Muscle of leg (tissue), 16 donors: ENCODE measurements at places on chromosomes 2 and 18.

DNA sequence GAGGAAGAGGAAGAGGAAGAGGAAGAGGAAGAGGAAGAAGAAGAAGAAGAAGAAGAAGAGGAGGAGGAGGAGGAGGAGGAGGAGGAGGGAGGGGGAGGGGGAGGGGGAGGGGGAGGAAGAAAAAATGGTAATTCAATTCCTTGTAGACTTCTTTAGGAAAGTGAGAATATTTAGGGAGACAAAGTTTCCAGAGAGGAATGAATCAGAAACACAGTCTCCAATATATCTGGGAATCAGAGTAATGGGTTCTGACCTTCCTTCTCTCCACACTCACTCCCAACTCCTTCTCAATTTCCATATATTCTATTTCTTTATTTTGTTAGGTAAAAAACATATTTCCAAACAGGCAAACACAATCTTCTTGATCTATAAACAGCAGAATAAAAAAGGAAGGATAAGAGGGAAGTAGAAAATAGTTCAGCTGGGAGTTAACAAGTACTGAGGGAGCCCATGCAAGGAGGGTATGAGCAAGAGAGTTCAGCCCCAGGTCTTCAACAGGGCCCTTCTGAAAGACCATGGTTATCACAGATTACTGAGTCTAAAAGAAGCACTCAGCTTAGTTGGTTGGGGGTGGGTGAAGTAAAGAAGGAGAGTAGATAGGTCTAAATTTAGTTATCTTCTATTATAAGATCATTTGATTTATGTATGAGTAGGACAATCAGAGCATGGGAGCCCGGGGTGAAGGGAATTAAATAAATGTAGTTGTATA is 480.8 kb downstream of the NRXN1 start:
- no peak overlapping the region for H3K4me3 ChIP-seq
- no peaks in the 10 kb centered on the region for H3K27me3 ChIP-seq
- H3K36me3 ChIP-seq: no peaks in the 10 kb centered on the region
- no peaks in the 10 kb centered on the region for H3K4me1 ChIP-seq
- no peak for DNase-seq
- H3K27ac ChIP-seq: no peak overlapping the region

DNA sequence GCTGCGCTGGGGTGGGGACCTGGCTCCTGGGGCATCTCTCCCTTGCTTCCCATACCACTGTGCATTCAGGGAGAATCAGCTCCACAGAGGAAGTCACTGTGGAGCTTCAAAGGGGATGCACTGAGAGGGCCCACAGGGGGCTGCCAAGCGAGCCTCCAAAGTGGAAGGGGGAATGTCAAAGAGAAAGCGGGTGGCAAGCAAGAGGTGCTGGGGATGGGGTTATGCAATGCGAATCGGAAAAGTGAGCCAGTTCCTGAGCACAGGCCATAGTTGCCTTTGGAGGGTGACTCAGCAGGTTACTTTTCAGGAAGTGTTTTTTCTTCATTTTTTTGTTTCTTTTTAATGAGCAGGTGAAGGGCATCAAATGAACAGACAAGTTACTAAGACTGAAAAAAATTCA is 17.6 kb downstream of the PMAIP1 start:
- no peak for DNase-seq
- H3K4me3 ChIP-seq: no peak overlapping the region
- no peaks in the 10 kb centered on the region for H3K36me3 ChIP-seq

- H3K27me3 ChIP-seq: no peaks in the 10 kb centered on the region
- H3K27ac ChIP-seq: peak overlapping the region; percentile 69
- DNase-seq: peak; percentile 88
- H3K4me1 ChIP-seq: peaks cover 4% of the 10 kb centered on the region
- no peak overlapping the region for H3K4me3 ChIP-seq
These were observed 158.5 kb upstream of the PID1 start for GRCh38 chr2:229429589-229429988.

DNA sequence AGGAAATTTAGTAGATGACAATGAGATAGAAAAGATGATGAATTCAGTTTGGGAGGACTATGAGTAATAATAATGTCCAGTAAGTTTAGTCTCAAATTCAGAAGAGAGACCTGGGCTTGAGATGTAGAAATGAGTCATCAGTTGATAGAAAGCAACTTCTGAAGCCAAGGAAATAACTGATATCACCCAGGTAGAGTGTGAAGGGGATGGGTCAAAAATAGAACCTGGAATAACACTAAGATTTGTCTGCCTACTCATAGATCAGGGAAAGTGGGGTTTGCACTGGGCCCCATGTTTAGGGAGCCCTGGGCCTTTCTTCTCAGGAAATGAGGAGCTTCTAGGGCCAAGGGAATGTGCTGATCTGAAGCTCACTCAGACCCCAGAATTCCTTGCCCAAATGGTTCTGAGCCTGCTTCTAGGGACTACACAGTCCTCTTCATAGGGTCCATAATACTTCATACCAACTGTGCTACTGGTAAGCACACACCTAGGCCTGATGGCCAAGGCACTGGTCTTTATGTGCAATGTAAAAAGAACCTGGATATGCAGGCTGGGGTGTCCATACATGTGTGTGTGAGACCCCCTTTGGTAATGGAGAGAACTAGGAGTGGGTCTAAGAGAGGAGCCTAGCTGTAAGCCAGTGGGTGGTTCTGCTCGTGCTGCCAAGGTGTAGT is 141.2 kb downstream of the IKZF2 start:
- H3K4me1 ChIP-seq: no peaks in the 10 kb centered on the region
- H3K27ac ChIP-seq: no peak overlapping the region
- peaks cover 5% of the 10 kb centered on the region for H3K36me3 ChIP-seq
- no peak overlapping the region for H3K4me3 ChIP-seq

GRCh38 chr2:157419031-157419575 is 24.8 kb downstream of the CYTIP start:
- no peak overlapping the region for H3K27ac ChIP-seq
- H3K27me3 ChIP-seq: no peaks in the 10 kb centered on the region
- H3K4me1 ChIP-seq: peaks cover 4% of the 10 kb centered on the region
- H3K36me3 ChIP-seq: no peaks in the 10 kb centered on the region
- H3K4me3 ChIP-seq: no peak overlapping the region

DNA sequence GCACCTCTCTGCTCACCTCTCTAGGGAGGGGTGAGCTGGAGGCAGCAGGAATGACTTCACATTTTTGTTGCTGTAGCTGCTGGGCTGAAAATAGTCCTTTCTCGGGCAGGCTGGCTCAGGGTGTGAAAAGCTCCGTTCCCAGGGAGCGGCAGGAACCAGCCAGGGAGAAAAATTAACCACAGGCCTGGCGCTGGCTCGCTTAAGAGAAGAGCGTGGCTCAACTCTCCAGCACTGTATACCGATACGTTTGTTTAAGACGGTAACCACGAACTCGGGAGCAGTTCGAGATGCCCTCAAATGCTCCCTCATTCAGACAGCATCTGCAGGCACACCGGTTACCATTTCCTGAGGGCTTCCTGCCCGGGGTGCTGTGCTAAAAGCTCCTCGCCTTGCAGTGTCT is 129.6 kb downstream of the CELF4 start:
- no peaks in the 10 kb centered on the region for H3K27me3 ChIP-seq
- H3K36me3 ChIP-seq: no peaks in the 10 kb centered on the region
- no peak for DNase-seq
- H3K27ac ChIP-seq: no peak overlapping the region
- no peaks in the 10 kb centered on the region for H3K4me1 ChIP-seq

DNA sequence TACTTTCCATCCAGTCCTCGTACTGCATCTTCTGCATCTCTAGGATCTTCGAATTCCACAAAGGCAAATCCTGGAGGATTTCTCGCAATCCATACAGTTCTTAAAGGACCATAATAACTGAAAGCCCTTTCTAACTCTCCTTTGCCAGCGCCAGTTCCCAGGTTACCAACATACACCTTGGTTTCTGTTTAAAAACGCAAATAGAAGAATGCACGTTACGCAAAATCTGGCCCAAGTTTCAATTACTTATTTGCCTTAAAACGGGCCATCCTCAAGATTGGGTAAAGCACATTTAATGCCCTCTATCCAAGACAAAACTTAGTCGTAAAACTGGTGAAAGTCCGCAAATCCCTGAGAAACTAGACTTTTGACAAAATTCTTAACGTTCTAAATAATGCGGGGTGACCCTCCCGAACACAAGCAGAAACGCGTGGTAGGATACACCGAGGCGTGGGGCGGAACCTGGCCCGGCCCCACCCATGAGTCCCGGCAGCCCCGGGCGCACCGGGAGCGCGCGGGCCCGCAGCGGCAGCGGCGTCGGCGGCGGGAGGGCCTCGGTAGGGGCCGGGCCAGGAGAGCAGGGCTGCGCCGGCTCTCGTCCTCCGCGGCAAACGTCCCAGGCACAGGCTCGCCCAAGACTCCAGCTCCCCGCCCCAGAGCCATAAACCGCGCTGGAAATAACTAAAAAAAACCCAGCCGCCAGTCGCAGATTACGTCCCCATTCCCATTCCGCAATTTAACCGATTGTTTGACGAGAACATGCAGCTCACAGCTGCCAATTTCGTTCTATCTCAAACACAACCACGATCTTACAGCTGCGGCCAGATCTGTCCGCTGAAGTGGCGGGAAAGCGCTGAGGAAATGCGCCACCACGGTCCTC is 910 bp downstream of the SRSF7 start:
- no peaks in the 10 kb centered on the region for H3K27me3 ChIP-seq
- DNase-seq: peak; percentile 81
- H3K4me1 ChIP-seq: peaks cover 13% of the 10 kb centered on the region
- peaks cover 35% of the 10 kb centered on the region for H3K36me3 ChIP-seq
- H3K27ac ChIP-seq: peak overlapping the region; percentile 98

DNA sequence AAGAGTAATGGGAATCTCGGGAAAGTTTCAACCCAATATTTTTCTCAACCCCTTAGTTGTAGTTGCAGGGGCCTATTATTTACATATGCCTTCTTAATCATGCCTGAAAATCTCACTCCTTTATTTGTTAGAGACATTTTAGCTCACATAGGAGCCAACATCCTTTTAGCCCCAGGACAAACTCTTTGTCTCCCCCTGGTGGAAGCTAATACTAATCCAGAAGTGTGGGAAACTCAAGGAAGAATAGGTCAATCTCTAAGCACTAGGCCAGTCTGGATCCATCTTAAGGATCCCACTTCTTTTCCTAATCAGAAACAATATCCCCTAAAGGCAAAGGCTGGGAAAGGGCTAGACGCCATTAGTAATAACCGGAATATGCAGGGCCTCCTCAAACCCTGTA is 550.9 kb upstream of the PKDCC start:
- no peak overlapping the region for H3K27ac ChIP-seq
- H3K4me3 ChIP-seq: no peak overlapping the region
- H3K4me1 ChIP-seq: no peaks in the 10 kb centered on the region
- DNase-seq: no peak
- H3K36me3 ChIP-seq: no peaks in the 10 kb centered on the region

DNA sequence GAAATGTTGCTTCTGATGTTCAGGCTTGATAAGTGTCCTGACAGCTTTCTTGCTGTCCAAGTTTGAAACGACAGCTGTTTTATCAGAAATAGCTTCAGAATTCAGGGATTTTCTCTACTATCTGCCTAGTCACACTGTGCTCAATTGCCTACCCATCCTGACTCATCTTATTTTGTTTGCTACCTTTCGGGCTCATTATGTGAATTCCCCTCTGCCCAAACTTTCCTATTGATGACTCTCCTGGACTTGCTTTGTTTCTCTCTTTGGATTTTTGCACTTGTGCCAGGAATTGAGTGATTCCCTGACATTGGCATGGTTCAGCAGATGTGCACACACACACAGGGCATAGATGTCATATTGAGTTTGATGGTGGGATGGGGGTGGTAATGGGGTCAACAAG is 1052.6 kb upstream of the PIK3C3 start:
- H3K27ac ChIP-seq: no peak overlapping the region
- H3K4me3 ChIP-seq: no peak overlapping the region
- H3K27me3 ChIP-seq: no peaks in the 10 kb centered on the region
- H3K4me1 ChIP-seq: no peaks in the 10 kb centered on the region

GRCh38 chr2:197919487-197919886 is 115.1 kb downstream of the PLCL1 start:
- H3K4me3 ChIP-seq: no peak overlapping the region
- no peaks in the 10 kb centered on the region for H3K36me3 ChIP-seq
- no peaks in the 10 kb centered on the region for H3K4me1 ChIP-seq

DNA sequence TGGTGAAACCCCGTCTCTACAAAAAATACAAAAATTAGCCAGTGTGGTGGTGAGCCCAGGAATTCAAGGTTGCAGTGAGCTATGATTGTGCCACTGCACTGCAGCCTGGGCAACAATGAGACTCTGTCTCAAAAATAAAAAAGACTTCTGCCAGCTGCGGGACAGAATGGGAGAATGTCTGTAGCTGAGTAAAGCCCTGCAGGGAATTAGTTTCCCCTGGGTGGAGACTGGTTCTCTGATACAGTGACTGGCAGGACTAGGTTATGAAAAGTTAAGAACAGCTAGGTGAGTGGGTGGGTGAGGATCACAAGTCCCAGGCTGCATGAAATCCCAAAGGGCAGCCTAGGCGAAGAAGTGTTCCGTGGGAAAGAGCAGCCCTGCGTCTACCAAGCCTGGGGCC is 13.8 kb upstream of the CATIP start:
- H3K4me1 ChIP-seq: peaks cover 3% of the 10 kb centered on the region
- no peak overlapping the region for H3K27ac ChIP-seq
- no peak overlapping the region for H3K4me3 ChIP-seq
- no peaks in the 10 kb centered on the region for H3K36me3 ChIP-seq

GRCh38 chr2:28274911-28275685 is 117.6 kb upstream of the FOSL2 start:
- H3K27me3 ChIP-seq: no peaks in the 10 kb centered on the region
- H3K36me3 ChIP-seq: no peaks in the 10 kb centered on the region
- no peak overlapping the region for H3K27ac ChIP-seq

DNA sequence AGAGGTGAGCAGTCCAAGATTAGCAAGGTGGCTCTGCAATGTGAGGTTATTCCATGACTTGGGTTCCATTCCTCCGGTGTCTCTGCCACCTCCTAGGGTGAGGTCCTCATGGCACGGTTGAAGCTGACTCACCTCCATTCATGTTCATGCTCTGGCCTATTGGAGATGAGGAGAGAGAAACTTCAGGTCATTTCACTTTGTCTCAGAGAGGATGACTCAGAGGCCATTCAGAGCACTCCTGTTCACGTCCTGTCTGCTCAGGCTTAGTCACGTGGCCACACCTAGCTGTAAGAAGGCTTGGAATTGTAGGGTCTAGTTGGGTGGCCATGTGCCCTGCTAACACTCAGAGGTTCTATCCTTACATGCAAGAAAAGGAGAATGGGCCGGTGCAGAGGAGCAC is 67.5 kb upstream of the MBOAT2 start:
- H3K4me1 ChIP-seq: no peaks in the 10 kb centered on the region
- H3K4me3 ChIP-seq: no peak overlapping the region
- DNase-seq: no peak
- H3K36me3 ChIP-seq: no peaks in the 10 kb centered on the region
- H3K27ac ChIP-seq: no peak overlapping the region

DNA sequence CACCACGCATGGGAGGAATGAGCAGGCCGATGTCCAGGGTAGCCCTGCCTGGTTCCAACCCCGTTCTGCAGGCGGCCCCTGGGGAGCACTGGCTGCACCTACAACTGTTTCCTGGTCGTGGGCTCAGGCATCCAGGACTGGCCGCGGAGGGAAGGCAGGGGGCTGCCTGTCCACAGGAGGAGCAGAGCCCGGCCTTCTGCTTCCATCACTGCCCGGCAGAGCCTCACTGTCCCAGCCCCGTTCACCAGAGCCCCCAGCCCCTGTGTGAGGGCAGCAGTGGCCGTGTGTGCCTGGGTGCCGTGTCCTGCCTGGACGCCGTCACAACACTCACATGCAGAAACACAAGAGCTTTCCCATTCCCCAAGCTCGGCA is 56.2 kb downstream of the KCNG2 start:
- no peak overlapping the region for H3K27ac ChIP-seq
- H3K27me3 ChIP-seq: no peaks in the 10 kb centered on the region
- peaks cover 18% of the 10 kb centered on the region for H3K4me1 ChIP-seq
- H3K4me3 ChIP-seq: no peak overlapping the region
- no peaks in the 10 kb centered on the region for H3K36me3 ChIP-seq
- no peak for DNase-seq

GRCh38 chr18:13323186-13323585 is 104.6 kb downstream of the LDLRAD4 start:
- H3K27ac ChIP-seq: no peak overlapping the region
- H3K4me3 ChIP-seq: no peak overlapping the region
- H3K27me3 ChIP-seq: no peaks in the 10 kb centered on the region
- DNase-seq: no peak
